ENCODE measurements at places on chromosomes 7 and 10. TPM values are rescaled to one million over a fixed set of nuclear protein-coding genes. Genes with fewer than 3 reads are reported as not detected.

WEE2 gene
- not detected for polyA plus RNA-seq

GRCh38 chr7:882336-883035 lies 6.1 kb downstream of the GET4 start:
- DNase-seq = no peak

- DNase-seq = no peak
Measured at GRCh38 chr7:100080907-100081534, 502 bp downstream of the ZNF3 start.

SPDYE6 gene
- polyA plus RNA-seq = 9.4 TPM

- DNase-seq = peak; percentile 39
Measured at GRCh38 chr7:155796381-155797261, 15.6 kb downstream of the SHH start.

GRCh38 chr10:124989526-124989925 lies 47.6 kb downstream of the ZRANB1 start:
- DNase-seq = no peak

LRIT2 gene
- polyA plus RNA-seq = not detected

AKR1C8 gene
- polyA plus RNA-seq = 0.10 TPM

FKBP6 gene
- polyA plus RNA-seq = 0.12 TPM

DNA sequence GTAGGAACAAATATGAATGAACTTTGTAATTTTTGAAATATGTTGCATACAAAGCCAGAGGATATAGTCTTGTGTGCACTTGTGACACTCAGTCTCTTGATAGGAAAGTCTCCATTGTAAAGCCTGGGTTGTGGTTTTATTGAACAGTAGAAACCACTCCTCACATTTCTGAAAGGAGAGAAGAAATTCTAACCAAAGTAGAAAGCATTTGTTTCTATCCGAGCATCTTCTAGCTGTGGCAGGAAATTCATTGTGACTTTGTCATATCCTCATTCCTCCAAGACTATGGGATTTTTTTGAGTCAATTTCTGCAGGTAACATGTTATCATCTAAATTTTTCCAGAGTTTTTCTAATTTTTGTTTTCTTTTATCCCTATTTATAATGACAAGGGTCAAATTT lies 55.5 kb upstream of the NCF1 start:
- DNase-seq = no peak

SPDYE9 gene
- 0.55 TPM for polyA plus RNA-seq

- no peak for DNase-seq
Measured at GRCh38 chr10:50387732-50388073, 136.4 kb upstream of the ASAH2 start.

DNA sequence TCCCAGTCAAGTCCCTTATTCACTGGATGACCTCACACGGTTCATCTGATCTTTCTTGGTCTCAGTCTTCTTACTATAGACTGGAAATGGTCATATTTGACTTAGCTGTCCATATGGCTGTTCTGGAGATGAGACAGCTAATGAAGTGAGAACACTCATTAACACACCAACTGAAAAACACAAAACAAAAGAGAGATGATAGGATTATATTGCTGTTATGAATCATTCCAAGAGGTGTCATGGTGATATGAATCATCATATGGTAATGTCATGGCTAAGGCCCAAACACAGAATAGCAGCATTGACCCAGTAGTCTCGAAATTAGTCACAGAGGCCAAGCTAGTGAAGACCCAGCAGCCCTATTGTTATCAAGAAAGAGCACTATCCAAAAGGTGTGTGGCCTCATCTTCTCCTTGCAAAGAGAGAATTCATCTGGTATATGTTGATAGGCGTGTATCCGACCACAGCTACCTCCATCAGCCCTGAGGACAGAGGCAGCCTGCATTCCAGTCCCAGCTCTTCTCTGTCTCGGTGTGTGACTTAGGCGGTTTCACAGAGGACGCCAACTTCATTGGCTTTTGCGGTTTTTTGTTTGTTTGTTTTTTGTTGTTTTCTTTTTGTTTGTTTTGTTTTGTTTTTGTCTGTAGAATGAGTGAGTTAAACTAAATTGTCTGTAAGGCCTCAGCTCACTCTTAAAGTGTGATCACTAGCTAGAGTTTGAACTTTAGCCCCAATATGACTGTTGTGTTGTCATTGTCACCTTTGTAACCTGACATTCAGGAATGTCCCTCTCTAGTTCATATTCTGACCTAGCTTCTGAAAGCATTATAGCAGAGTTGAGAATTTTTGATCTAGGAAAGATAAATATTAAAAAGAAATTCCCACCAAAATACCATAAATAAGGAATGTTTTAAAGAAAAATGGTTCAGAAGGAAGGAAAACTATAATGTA lies 97.4 kb upstream of the PDCD4 start:
- DNase-seq = no peak

GJC3 gene
- polyA plus RNA-seq = 0.36 TPM

DNA sequence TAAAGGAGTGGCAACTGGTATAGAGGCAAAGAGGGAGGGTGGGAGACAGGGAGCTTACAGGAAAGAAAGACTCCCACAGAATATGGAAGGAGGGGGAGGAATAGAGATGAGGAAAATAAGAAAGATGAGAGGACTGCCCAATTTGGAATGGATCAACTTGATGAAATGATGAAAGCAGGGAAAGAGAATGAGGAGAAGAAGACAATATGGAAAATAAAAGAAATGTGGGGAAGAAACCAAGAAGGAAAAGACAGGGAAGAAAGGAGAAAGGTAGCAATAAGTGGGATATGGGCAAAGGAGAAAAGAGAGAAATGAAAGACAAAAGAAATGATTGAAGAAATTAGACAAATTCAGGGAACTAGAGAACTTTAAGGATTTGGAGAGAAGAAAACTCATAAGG lies 3.0 kb downstream of the KEL start:
- no peak for DNase-seq

- DNase-seq = no peak
Measured at GRCh38 chr7:22871661-22872060, 49.0 kb upstream of the TOMM7 start.

GRCh38 chr7:74290553-74290950 lies 1.3 kb downstream of the CLIP2 start:
- DNase-seq = no peak

GRCh38 chr10:66931340-66931948 lies 5.6 kb downstream of the LRRTM3 start:
- DNase-seq = peak; percentile 56

DNAH11 gene
- 0.83 TPM for polyA plus RNA-seq

SYNPO2L gene
- 184 TPM for polyA plus RNA-seq

DNA sequence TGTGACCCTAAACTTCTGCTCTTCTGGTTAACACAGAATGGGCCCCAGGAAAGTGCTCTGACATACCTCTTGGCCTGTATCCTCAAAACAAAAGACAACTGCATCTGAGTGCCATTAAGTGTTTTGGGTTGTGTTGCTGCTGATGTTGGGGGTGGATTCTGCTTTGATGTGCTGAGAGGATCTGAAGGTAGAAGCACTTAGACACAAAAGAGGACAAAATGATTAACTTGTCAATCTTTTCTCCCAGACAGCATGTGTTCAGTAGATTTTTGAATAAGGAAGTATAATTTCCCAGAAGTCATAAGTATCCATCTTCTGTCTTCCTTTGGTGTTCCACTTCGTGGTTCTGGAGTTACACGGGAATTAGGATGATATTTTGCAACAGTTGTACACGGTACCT lies 16.1 kb upstream of the TMEM178B start:
- DNase-seq = no peak

DNA sequence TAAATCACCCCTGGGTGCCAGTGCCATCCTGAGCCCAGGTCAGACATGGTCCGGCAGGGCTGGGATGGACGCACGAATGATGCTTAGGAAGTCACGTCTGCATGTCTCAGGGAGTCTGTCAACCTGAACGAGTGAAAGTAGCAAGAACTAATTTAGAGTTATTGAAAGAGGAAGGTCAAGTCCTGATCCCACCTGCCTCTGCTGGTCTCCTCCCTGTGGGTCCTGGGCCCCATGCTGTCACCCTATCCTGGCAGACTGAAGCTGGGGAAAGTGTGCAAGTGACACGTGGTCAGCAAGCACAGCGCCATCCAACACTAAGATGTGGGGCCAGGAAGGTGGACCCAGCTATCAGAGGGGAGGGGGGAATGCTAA lies 26.1 kb upstream of the GRID1 start:
- no peak for DNase-seq

GRCh38 chr7:34385384-34385783 lies 272.6 kb upstream of the NPSR1 start:
- no peak for DNase-seq

GCK gene
- polyA plus RNA-seq = 4.0 TPM

CDH23 gene
- polyA plus RNA-seq = 4.2 TPM

- no peak for DNase-seq
Measured at GRCh38 chr10:129967579-129968019, 3.5 kb upstream of the EBF3 start.

GNAT3 gene
- polyA plus RNA-seq = not detected

- no peak for DNase-seq
Measured at GRCh38 chr7:132805766-132806165, 229.5 kb upstream of the PLXNA4 start.

DNA sequence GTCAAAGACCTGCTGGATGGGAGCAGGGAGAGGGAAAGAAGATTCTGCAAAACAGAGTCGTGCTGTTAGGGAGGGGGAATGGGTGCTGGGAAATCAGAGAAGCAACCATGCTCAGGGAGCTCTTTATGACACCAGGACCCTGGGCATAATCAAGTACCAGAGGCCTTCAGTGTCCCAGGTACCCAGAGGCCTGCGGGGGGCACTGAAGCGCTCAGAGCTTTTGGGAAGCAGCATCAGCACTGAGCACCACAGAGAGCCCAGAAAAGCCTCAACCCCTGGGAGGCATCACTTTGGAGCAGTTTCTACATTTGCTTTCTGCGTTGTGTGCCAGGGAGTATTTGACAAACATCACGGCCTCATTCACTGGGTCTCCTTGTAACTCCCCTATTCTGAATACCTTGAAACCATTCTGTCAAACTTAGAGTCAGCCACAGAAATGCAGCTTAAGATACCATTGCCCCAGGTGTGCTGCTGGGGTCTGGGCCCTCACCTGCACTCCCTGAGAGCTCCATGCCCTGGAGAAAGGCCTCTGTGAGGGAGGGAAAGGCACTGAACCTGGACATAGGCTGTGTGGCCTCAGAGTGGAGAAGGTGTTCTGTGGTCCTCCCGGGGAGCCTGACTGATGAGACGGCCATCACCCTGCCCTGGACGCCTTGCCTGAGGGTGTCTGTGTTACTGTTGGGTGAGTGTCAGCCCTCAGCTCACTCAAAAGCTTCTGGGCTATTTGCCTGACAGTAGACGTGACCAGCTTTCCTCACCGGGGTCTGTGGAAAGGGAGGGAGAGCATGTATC lies 37.1 kb downstream of the CXCL12 start:
- DNase-seq = no peak

DNA sequence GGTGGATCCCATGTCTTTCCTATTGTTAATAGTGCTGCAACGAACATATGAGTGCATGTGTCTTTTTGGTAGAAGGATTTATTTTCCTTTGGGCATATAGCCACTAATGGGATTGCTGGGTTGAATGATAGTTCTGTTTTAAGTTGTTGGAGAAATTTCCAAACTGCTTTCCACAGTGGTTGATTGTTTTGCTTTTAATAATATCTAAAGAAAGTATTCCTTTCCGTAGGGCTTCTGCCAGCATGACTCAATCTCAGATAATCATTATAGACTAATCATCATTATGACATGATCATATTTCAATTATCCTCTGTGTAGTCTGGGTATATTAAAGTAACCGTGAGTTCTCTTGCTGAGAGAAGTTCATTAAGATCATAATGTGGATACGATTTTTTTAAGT lies 110.2 kb upstream of the KMT2E start:
- DNase-seq = no peak

HTR7 gene
- polyA plus RNA-seq = 0.22 TPM

PLEKHS1 gene
- polyA plus RNA-seq = not detected

GRCh38 chr10:36506697-36507496 lies 618.5 kb upstream of the ANKRD30A start:
- no peak for DNase-seq

GRCh38 chr10:46235705-46236545 lies 50.9 kb upstream of the ANTXRL start:
- no peak for DNase-seq

DNA sequence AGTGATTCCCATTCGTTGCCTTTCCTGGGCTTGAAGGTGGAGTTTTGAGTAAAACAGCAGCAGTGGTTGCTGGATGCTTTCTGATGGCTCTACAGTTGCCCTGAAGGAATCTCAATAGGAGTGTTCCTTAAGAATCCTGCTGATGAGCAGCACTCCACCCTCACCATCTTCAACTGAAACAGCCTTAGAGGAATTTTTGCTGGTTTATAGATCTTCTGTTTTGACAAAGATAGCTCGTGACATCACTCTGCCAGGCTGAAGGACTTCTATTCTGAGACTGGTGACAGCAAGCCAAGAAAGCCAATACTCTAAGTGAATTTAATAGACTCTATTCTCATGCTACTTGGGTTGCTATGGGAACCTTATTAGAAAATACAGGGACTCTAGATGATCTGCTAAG lies 1014.7 kb downstream of the NRG3 start:
- DNase-seq = no peak

GRCh38 chr7:43584195-43584586 lies 1.3 kb downstream of the STK17A start:
- peak; percentile 22 for DNase-seq

Measured in muscle of back (tissue), 13 donors.